ENCODE measurements at places on chromosomes 6 and 20. TPM values are rescaled to one million over a fixed set of nuclear protein-coding genes. Genes with fewer than 3 reads are reported as not detected.

The RAET1L gene
- not detected for polyA plus RNA-seq

The KIAA1755 gene
- 11.8 TPM for polyA plus RNA-seq

The RNF8 gene
- polyA plus RNA-seq: 15.3 TPM

The COL12A1 gene
- polyA plus RNA-seq: 165 TPM

The RIPK1 gene
- polyA plus RNA-seq: 10.4 TPM

The CST7 gene
- polyA plus RNA-seq: 1.1 TPM

The MOCS1 gene
- polyA plus RNA-seq: 12.1 TPM

The PNPLA1 gene
- polyA plus RNA-seq: 0.04 TPM

The ERVFRD-1 gene
- not detected for polyA plus RNA-seq

The MAP3K5 gene
- 60.6 TPM for polyA plus RNA-seq

The ULBP2 gene
- 3.6 TPM for polyA plus RNA-seq

The NHSL1 gene
- polyA plus RNA-seq: 0.84 TPM

The METTL24 gene
- 2.0 TPM for polyA plus RNA-seq

The QRSL1 gene
- 6.8 TPM for polyA plus RNA-seq

The MEI4 gene
- polyA plus RNA-seq: not detected

The GRM4 gene
- 0.06 TPM for polyA plus RNA-seq

The MAPK13 gene
- polyA plus RNA-seq: 3.4 TPM

The L3MBTL3 gene
- 13.5 TPM for polyA plus RNA-seq

The SS18L1 gene
- 8.7 TPM for polyA plus RNA-seq

The DDRGK1 gene
- 38.5 TPM for polyA plus RNA-seq

The DPPA5 gene
- not detected for polyA plus RNA-seq

The GPSM3 gene
- 8.7 TPM for polyA plus RNA-seq

The TRIM40 gene
- not detected for polyA plus RNA-seq

The HS3ST5 gene
- polyA plus RNA-seq: not detected

The FOXC1 gene
- polyA plus RNA-seq: 6.5 TPM

The KCNQ5 gene
- polyA plus RNA-seq: 0.12 TPM

The BTN1A1 gene
- polyA plus RNA-seq: 0.02 TPM

The SLC17A9 gene
- polyA plus RNA-seq: 2.6 TPM

The DSP gene
- polyA plus RNA-seq: 4.4 TPM

The MLIP gene
- 0.05 TPM for polyA plus RNA-seq

The PAK5 gene
- polyA plus RNA-seq: 0.47 TPM

The EPHA7 gene
- 1.0 TPM for polyA plus RNA-seq

The MAFB gene
- 19.3 TPM for polyA plus RNA-seq

The MATN4 gene
- polyA plus RNA-seq: not detected

The DEFB110 gene
- polyA plus RNA-seq: not detected

The OPN5 gene
- not detected for polyA plus RNA-seq

The CLPSL2 gene
- polyA plus RNA-seq: not detected

The SLC22A1 gene
- 0.29 TPM for polyA plus RNA-seq

The LYRM2 gene
- 20.0 TPM for polyA plus RNA-seq

The NHLRC1 gene
- 0.88 TPM for polyA plus RNA-seq

The SIRPD gene
- not detected for polyA plus RNA-seq

The PXDC1 gene
- 23.1 TPM for polyA plus RNA-seq

The FILIP1 gene
- 1.7 TPM for polyA plus RNA-seq

The SIGLEC1 gene
- 11.5 TPM for polyA plus RNA-seq

The MDFI gene
- 24.0 TPM for polyA plus RNA-seq

The PRPF6 gene
- 60.0 TPM for polyA plus RNA-seq

The CFAP206 gene
- polyA plus RNA-seq: 0.15 TPM

The TULP4 gene
- 8.5 TPM for polyA plus RNA-seq

The EGFL8 gene
- 29.8 TPM for polyA plus RNA-seq

The SLC4A11 gene
- polyA plus RNA-seq: 0.17 TPM

The APOM gene
- polyA plus RNA-seq: 1.5 TPM

The RAB44 gene
- polyA plus RNA-seq: 0.04 TPM

The MCCD1 gene
- not detected for polyA plus RNA-seq

The TPD52L1 gene
- polyA plus RNA-seq: 18.8 TPM

The BCL2L1 gene
- 35.6 TPM for polyA plus RNA-seq
